ENCODE measurements at places on chromosomes 16 and 17. TPM values are rescaled to one million over a fixed set of nuclear protein-coding genes. Genes with fewer than 3 reads are reported as not detected.

DNA sequence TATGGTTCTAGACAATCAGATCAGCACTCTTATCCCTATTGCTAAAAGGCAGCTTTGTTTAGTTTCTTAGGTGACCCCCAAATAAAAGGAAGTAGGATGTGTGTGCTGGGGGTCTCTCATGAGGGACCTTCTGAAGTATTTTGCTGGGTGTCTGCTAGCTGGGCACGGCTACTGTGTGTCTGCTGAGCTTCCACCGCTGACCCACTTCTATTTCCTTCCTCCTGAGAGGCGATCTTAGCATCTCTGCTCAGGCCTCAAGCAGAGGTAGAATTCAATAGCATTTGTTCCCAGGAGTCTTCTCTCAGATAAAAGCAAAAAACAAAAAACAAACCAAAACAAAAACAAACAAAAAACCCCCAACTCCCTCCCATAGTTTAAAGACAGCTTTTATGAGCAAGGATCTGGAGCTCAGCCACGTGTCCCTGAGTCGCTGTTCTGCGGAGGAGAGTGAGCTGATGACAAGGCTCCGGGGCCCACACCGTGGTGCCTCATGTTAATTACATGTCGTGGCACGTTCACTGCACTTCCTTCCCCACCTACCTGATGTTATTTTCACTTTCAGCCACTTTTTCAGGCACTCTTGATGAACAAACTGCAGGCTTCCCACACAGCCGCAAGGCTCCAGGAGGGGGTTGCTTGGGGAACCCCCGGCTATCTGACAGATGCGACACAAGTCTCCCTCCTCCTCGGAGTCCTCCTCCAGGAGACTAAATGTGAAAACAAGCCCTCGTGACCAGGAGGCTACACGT lies 83.5 kb downstream of the MARCHF10 start:
- no peak for DNase-seq

- DNase-seq: no peak
Measured at GRCh38 chr17:15921640-15922039, 23.3 kb upstream of the ADORA2B start.

DNA sequence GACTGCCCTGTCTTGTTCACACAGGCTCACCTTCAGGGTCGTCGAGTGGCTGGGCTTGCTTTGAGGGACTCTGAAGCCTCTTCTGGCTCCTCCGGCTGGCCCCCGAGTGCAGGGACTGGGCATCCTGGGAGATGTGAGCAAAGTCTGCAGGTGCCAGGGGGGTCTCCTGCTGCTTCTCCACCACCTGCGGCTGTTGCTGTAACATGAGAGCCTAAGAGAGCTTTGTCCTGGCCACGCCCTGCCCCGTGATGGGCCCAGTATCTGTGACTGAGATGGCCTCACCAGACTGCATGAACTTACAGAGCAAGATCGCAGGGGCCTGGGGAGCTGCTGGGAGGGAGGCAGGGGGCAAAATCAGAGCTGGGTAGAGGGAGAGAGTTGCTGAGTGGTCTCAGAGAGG lies 12.5 kb downstream of the ERN2 start:
- DNase-seq: no peak

GRCh38 chr16:16150117-16150877 lies 73.0 kb downstream of the ABCC6 start:
- DNase-seq: peak; percentile 78

GRCh38 chr16:69188716-69189115 lies 1.8 kb downstream of the SNTB2 start:
- peak; percentile 58 for DNase-seq

- peak; percentile 37 for DNase-seq
Measured at GRCh38 chr17:29760279-29761039, 137.7 kb upstream of the CORO6 start.

GRCh38 chr17:73571511-73572130 lies 72.6 kb downstream of the SDK2 start:
- DNase-seq: no peak

DNA sequence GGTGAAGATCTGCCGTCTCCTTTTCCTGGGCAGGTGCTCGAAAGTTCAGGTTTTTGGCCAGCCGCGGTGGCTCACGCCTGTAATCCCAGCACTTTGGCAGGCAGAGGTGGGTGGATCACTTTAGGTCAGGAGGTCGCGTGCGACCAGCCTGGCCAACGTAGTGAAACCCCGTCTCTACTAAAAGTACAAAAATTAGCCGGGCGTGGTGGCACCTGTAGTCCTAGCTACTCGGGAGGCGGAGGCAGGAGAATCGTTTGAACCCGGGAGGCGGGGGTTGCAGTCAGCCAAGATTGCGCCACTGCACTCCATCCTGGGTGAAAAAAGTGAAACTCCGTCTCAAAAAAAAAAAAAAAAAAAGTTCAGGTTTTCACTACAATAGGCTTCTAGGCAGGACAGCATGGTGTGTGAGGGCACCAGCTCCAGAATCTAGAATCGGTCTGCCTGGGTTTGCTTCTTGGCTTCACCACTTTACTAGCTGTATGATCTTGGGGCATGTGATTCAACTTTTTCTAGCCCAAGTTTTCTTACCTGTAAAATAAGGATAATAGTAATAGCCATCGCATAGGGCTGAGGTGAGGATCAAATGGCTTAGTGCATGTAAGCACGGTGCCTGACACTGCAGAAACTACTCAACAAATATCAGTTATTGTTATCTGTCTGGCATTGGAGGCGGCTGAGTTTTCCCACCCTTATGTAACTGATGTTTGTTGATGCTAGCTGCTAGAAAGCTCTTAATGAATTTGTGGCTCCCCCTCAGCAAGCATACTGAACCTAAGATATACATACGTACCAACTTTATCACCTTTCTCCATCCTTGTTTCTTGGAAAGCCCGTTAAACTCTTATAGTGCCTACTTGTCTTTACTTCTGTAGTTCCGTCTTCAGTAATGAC lies 1.3 kb downstream of the PSMD12 start:
- no peak for DNase-seq

GRCh38 chr17:53217311-53217710 lies 605.4 kb upstream of the KIF2B start:
- DNase-seq: peak; percentile 40

- no peak for DNase-seq
Measured at GRCh38 chr16:66001432-66001831, 365.1 kb upstream of the CDH5 start.

DNA sequence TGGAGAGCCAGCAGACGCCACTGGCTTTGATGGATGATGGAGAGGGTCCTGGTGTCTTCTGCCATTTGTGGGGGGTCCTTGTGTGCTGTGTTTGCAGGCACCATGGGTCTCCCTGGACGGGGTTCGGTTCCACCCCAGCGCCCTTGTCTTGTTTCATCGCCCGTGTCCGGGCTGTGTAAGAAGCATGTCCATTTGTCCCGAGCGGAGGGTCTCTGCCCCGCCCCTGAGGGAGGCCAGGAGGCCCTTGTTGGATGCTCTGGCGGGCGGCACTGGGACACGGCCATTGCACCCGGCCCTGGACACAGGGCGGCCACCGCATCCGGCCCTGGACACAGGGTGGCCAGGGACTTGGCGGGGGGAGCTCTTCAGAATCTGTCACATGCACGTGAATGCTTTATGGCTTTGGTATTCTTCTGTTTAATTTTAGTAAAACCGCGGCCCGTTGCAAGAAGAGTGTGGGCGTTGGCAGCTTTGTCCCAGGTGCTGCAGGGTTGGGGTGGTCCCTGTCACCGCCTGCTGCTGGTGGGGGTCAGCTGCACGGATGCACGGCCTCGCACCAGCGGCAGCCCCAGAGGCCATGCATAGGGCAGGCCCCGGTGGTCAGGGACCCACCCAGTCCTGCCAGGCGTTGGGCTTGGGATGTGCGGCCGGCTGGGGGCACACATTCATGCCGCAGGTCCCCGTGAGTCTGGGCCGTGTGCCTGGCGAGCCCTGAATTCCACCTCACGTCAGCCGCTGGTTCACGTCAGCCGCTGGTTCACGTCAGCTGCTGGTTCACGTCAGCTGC lies 21.0 kb upstream of the ZNF750 start:
- DNase-seq: no peak

DNA sequence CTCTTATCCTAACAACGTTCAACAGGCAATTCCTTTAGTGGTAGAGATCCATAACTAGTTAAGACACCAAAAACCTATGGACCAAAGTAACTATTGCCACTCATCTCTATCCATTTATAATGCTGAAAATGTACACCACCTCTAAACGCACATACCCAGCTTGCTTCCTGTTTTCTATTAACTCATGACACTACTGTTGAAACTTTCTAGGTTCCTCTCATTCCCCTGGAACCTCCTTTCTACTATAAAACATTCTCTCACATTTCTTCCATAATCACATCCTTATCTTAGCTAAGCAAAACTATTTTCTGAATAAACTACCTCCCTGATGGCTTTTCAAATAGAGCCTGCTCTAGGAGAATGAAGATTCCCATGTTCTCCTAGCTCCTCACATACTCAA lies 42.9 kb upstream of the KSR1 start:
- no peak for DNase-seq

GRCh38 chr17:60846175-60846574 lies 168.5 kb downstream of the BCAS3 start:
- DNase-seq: no peak

DNA sequence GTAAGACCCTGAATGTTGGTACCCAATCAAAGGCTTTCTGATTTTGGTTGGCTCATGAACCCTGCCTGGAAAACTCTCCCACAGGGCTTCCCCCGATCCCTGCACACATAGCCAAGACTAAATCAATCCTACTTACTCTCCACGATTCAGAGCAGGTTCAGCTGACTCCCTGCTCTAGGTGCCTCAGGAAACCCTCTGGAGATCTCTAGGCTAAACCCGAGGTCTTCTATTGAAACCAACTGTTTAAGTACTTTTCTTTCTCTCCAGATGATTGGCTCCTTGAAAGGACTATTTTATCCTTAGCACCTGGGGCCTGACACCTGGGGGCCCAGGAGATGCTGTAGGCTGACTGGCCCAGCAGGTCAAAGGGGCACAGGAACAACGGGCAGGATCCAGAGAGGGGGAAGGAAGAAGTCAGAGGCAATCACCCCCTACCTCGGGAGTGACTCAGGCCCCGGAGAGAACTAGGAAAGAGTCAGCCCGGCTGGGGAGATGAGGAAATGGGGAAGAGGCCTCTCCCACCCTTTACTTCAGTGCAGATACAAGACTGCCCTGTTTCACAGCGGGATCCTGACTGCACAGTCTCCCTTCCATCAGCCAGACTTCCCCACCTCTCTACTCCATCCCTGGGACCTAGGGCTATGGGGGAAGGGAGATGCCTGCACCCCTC lies 2.0 kb downstream of the TBC1D10B start:
- peak; percentile 56 for DNase-seq

DNA sequence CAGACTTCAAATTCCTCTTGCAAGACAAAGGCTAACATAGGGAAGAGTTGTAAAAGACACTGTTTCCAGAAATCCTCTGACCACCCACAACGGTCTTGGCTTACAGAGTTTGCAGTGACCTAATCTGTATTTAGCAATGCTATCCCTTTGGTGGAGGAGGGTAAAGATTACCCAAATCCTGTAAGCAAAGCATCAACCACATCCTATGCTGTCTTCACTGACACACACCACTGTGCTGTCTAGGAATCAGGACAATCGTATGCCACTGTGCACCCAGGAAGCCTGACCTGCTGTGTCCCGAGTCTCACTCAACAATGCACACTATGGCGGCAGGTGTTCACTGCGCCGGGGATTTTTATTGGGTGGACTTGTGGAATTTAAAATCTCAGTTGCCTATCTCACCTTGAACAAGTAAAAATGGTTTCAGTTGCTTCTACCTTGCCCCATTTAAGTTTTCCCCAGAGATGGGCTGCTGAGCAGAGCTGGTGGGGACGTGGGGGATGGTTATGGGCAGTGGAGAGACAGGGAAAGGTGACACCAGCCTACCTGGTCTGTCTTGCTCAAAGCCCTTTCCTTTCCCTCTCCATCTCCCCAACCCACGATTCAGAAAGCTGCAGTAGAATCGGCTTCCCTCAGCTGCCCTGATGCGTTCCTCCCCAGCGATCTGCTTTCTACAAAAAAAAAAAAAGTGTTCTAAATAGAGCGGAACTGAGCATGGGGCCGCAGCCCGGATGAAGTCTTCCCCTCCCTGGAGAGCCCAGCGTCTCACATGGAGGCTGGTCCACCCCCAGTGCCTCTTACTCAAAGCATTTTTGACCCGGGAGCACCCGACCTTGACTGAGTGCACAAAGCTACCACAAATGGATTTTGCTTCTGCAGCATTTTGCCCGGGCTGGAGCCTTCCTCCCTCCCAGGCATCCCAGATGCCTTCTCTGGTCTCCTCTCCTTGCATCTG lies 271.5 kb downstream of the SOX9 start:
- no peak for DNase-seq

DNA sequence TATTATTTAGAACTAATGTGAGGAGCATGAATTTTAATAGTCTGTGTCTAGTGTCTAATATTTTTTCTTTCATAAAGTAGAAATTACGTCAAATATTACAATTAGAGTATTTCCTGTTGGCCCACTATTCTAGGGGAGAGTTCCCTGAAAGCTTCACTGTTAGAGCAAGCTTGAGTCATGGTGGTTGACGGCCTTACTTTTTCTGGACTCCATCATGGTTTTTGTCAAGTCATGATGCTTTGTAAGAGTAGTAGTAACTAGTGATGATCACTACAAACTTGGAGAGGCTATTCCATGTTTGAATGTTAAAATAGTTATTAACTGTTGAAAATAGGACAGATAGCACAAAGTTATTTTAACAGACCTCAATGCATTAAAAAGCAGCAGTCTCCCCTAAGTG lies 1.7 kb downstream of the PSMD11 start:
- peak; percentile 42 for DNase-seq

DNA sequence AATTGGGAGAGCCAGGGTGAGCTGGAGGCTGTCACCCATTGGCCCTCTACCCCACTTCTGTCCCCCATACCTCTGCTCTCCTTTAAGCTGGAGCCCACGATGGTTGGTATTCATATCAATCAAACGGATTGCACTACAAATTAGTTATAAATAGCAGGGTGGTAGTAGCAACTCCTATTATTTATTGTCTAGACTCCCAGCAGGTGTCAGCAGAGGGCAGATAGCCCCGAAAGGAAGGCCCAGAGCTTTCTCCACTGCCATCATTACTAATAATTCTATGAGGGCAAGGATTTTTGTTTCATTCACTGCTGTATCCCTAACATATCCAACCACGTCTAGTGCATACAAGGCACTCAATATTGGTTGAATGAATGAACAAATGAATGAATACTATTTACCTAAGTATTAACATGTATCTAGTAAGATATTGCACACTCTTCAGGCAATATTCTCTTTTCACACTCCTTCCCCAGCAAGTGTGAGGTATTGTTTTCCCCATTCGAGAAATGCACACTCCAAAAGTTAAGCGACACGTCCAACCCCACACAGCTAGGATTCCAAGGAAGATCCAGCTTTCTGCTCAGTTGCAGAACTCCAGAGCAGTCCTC lies 6.3 kb downstream of the C17orf50 start:
- peak; percentile 74 for DNase-seq

The CCL8 gene
- total RNA-seq: 0.05 TPM

The USP43 gene
- 0.19 TPM for total RNA-seq

The ADAMTS18 gene
- 64.5 TPM for total RNA-seq

The TAC4 gene
- total RNA-seq: not detected

The DPEP2 gene
- total RNA-seq: 2.9 TPM

The BCAR1 gene
- total RNA-seq: 300 TPM

The CDH8 gene
- total RNA-seq: not detected

The UNK gene
- total RNA-seq: 10.9 TPM
